ENCODE measurements at places on chromosomes 7 and 10.

DNA sequence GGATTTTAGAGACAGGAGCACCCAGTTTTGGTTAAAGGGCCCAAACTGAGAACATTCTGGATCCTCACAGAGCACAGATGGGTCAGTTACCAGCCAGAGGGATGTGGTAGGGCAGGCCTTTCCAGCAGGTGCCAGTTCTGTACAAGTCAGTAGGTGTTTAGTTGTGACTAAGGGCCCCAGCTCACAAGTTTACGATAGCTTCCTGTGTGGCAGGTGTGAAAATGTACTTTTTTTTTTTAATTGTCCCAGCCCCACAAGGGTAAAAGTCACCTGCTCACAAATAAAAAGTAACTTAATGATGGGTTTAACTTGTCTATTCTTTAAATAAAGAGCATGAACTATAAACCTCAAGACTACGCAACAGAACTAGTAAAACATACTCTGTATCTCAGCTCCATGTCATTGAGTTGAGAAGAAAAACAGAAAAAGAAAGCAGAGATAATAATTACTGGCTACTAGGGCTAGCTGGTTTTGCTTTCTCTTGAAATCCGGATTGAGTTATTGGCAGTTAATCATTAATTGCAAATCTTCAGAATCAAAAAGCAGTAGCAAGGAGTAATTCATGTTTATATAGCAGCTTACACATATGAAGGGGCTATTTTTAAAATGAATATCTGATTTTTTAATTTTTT is 15.4 kb downstream of the NFE2L3 start:
- no peak for DNase-seq

GRCh38 chr10:7410301-7410861 is 453 bp downstream of the SFMBT2 start:
- no peak for DNase-seq

GRCh38 chr7:56188823-56189346 is 72.7 kb upstream of the NUPR2 start:
- DNase-seq: no peak

GRCh38 chr10:127159648-127160245 is 36.6 kb downstream of the INSYN2A start:
- DNase-seq: no peak

DNA sequence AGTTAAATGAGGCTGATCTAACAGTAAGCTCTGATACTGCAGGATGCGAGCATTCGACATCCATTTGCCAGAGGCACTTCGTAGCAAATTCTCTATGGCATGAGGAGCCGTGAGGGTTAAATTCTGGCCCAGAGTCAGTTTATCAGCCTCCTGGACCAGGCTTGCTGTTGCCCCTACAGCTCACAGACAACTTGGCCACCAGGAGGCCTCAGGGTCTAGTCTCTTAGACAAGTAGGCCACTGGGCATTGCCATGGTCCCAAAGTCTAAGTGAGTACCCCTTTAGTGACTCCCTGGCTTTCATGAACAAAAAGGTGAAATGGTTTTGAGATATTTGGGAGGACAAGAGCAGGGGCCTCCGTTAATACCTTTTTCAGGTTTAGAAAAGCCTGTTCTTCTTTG is 178.0 kb upstream of the MBL2 start:
- DNase-seq: no peak

DNA sequence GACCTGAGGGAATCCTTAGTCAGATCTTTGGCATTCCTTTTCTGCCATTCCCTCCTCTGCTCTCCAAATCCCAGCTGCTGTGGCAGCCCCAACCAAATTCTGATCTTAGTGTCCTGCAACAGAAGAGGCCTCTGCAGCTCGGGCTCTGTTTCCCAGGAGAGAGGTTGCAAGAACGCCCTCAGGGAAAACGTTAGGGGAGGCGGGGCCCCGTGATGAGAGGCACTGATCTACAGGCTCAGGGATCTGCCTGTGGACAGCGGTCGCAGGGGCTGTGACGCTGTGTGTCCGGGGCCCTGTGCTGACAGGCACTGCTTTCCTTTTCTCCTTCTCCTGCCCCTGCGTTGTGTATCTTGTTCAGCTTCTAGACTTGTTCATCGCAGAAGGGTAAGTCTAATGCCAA is 57.3 kb upstream of the DPYSL4 start:
- DNase-seq: no peak

GRCh38 chr7:29146057-29146706 is at the start of gene CPVL:
Gene CPVL (minus strand): TSS chr7:29146537. CDS start chr7:29121061, 25,476 bp downstream.
- no peak for DNase-seq

GRCh38 chr10:77120666-77121376 is 516.8 kb downstream of the KCNMA1 start:
- no peak for DNase-seq

DNA sequence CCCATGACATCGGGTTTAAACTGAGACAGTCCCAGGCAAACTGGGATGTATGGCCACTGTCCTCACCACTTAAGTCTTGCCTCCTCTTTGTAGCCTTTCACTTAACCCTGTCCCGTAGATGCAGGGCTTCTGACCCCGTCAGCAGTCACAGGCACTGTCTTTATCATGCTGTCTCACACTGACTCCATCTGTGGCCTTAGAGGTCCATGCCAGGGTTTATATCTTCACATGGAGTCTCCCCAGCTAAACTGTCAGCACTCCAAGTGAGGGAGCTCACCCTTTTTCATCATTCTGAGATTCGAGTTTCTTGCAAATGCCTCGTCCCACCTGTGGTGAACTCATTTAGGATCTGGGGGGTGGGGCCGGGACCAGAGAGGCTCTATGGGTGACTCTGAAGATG is 2.8 kb downstream of the FKBP6 start:
- no peak for DNase-seq

GRCh38 chr10:36187380-36188079 is 545.4 kb upstream of the FZD8 start:
- DNase-seq: no peak

DNA sequence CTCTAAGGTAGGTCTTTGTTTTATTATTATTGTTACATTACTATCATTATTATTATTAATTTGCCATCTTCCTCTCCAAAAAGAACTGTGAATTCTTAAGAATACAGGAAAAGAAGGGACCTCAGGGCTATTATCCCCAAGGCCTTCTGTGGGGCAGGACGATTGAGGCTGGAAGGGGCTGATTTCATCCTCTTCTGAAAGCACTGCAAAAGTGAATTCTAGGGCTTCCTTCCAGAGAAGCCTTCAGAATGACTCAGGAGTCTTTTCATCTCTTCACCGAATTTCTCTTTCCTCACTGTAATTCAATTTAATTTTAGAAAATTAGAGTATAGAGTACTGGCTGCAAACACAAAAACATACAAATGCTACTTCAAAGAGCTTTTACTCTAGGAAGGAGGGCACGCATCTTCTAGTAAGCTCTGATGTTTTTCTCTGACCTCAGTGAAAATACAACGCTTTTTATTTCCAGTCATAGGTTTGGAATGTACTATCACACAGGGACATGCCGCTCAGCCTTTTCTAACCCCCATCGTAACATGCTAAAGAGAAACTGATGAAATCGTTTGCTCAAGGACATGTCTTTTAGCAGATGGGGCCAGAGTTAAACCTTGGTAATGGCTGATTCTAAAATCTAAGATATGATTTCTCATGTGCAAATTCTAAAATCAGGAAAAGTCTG is 280.2 kb upstream of the PITRM1 start:
- DNase-seq: no peak

GRCh38 chr7:91045606-91046005 is 218.6 kb upstream of the FZD1 start:
- no peak for DNase-seq

GRCh38 chr10:124997306-124997705 is 55.4 kb downstream of the ZRANB1 start:
- no peak for DNase-seq

DNA sequence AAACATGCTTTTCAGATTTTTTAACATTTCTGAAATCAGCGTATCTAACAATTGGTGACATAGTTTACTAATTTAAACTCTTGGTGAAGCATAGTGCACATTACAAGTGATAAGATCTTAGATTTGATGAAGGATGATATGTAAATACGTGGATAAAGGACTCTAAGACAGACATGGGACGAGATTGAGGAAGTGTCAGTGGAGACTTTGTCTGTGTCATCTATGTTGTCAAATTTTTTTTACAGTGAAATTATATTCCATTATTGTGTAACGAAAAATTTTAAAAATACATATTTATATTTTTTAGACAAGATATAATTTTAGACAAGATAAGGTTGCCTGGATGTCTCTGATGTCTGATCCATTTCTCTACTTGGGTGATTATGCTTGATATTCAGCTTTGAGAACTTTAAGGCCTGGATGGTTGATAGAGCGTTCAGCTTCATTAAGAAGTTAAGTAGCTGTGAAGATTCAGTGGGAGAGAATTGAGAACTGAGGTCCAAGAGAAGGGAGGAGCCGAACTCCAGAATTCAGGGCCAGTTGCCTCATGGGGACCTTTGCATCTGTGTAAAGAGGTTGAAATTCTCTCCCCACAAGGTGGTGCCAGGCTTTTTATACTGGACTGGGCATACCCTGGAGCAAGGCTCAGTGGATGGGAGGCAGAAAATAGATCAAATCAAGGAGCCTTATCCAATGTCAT is 62.7 kb downstream of the KAT6B start:
- DNase-seq: no peak

GRCh38 chr7:157423348-157423747 is 86.5 kb downstream of the DNAJB6 start:
- no peak for DNase-seq

DNA sequence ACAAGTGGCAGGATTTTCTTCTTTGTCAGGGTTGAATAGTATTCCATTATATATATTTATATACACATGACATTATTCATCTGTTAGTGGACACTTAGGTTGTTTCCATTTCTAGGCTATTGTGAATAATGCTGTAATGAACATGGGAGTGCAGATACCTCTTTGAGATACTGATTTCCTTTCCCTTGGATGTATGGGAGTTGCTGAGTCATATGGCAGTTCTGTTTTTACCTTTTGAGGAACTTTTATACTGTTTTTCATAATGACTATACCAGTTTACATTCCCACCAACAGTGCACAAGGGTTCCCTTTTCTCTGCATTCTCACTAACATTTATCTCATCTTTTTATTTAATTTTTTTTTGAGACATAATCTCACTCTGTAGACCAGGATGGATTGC is 1.8 kb upstream of the CLCN1 start:
- no peak for DNase-seq

GRCh38 chr10:80457554-80458262 is 3.6 kb downstream of the TSPAN14 start:
- no peak for DNase-seq

DNA sequence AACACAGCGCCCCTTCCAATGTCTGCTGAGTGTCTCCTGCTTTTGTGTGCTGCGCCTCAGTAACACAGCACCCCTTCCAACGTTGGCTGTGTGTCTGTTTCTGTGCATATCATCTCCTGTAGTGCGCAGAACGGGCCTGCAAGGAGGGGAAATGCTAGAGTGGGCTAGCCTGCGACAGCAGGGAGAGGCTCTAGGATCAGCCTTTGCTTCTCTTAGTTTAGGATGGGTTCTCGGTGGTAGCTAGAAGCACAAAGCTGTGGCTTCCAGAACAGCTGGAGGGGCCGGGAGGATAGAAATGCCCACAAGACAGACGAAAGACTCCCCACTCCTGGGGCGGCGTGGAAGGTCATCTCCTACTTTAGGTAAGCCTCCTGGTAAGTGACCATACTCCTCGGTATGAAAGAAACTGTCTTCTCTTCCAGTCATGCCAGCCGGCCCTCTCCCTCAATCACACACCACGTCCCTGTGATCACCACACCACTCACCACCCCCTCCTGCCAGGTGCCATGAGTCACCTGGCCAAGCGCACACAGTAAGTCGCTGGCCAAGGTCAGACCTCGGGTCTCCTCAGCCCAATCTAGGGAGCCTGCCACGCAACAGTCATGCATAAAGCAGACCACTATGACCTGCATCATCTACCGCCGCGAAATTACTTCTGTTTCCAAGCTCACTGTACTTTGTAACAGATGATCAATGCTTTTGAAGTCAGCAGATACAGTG is 4.8 kb downstream of the PITRM1 start:
- DNase-seq: no peak

- DNase-seq: no peak
Observed at GRCh38 chr10:120969219-120969645, 118.1 kb downstream of the WDR11 start.

- no peak for DNase-seq
Observed at GRCh38 chr7:140656548-140657515, 15.9 kb upstream of the ADCK2 start.

DNA sequence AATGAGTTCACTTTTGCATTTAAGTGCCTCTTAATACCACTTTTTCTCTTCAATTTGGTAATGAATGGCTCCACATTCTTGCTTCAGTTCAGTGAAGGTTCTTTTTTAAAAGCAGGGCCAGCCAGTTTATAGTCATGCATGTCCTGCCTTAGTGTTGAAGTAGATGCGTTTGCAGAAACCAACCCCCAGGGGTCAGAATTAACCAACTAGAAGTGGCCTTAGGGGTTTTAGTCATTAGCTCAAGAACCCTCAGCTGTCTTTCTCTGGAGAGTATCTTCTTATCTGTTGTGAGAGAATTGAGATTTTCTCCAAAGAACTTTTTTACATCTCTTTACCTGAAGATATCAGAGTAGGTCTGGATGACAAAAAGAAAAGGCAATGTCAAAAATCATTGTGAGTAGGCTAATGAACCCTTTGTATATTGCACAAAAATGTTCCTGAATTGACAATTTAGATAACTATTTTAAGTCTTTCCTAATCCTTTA is 82.2 kb downstream of the PIK3CG start:
- no peak for DNase-seq

DNA sequence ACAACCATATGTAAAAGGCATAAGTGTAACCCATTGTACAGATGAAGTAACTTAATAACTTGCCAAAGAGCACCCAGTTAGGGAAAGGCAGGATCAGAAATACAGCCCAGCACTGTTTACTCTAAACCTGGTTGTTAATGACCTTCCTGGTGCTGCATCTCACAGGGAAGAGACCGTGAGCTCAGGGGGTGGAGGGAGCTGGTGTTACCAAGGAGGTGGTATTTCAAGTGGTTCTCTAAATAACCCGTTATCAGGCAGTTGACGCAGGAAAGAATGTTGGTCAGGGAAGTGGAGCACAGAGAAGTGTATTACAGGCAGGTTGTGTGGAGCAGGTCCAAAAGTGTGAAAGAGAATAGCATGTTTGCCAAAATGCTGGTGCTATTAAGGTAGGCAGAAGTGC is 4.4 kb upstream of the ST7 start:
- no peak for DNase-seq

- DNase-seq: peak; percentile 32
Observed at GRCh38 chr10:33005322-33006301, 47.6 kb upstream of the ITGB1 start.

DNA sequence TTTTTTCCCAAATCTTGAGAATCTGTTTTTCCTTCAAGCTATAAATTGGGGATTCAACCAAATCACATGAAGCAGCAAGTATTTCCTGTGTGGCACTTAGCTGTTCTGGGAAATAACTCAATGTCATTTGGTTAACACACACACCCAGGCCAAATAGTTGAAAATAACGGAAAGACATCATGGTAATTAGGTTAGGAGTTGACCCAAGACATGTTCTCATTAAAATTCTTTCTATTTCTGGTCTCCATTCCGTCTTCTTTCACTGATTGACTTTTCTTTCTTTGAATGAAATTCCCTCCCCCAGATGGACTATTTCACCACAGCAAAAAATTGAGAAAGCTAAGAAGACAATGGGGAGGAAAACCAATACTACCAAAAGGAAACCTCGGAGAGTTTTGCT is 30.5 kb downstream of the NRP1 start:
- no peak for DNase-seq

GRCh38 chr7:45983720-45984255 is 62.7 kb upstream of the IGFBP3 start:
- no peak for DNase-seq

- no peak for DNase-seq
Observed at GRCh38 chr7:155193716-155194115, 104.0 kb upstream of the INSIG1 start.
